ENCODE measurements at places on chromosomes 6 and 20.

- no peak overlapping the region for H3K27ac ChIP-seq
- no peak for DNase-seq
- no peak overlapping the region for H3K4me3 ChIP-seq
These were observed 35.0 kb upstream of the SLC22A16 start for GRCh38 chr6:110511401-110511800.

DNA sequence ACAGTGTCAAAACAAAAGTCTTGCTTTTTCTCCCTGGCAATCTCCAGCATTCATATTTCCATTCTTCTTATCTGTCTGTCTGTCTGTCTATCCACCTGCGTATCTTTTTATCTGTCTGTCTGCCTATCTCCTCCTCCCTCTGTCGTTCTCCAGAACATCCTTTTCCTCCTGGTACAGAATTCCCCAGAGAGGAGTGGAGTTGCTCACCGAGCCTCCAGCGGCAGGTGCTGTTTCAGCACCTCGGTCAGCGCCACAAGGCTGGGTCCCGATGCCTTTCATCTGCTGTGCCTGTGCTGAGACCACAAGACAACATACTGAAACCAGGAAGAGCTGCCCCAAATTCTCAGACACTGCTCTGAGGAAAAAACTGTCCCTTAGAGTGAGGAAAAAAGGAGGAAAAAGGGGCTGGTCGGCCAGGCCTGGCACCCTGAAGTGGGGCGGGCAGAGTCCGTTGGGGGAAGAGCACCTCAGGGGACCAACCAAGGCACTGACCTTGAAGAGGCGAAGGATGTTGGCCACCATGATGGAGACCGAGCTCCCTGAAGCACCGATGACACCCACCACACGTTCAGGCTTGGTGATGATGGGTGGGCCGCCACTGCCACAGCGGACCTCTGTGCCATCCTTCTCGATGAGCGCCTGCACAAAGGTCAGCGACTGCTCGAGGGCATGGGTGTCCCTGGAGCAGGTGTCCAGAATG, 13.3 kb downstream of the GRM4 start:
- peaks cover 31% of the 10 kb centered on the region for H3K27me3 ChIP-seq
- no peak overlapping the region for H3K27ac ChIP-seq
- no peak overlapping the region for H3K4me3 ChIP-seq

- H3K36me3 ChIP-seq, result peaks cover 24% of the 10 kb centered on the region
- DNase-seq, result no peak
- H3K4me3 ChIP-seq, result no peak overlapping the region
- H3K27ac ChIP-seq, result no peak overlapping the region
- H3K27me3 ChIP-seq, result no peaks in the 10 kb centered on the region
- peaks cover 5% of the 10 kb centered on the region for H3K4me1 ChIP-seq
These were observed 17.1 kb downstream of the MYLIP start for GRCh38 chr6:16146028-16146427.

DNA sequence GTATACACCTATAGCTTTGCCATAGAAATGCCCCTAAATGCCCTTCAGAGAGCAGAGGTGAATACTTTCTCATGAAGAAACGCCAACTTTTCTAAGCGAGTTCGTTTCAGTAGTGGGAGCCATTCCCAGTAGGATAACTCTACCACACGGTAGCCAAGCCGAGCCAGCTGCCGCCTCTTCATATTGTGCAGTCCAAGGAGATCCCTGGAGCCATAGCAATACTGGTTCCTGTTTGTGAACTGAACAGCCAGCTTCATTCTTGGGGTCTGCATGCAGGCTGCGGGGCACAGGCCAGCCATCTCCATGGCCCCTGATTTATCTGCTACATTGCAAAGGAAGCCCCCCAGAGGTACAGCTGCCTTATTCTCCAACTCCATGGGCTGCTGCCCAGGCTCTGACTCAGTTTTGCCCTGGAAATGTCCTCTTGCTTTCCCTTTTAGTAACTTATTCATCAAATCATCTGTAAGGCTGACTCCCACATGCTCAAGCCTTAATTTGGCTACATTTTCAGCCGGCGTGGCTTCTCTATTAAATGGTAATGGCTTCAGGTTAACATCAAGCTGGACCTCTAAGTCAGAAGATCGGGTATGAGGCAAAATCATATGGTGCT, 12.8 kb downstream of the FASTKD5 start:
- no peak overlapping the region for H3K27ac ChIP-seq
- H3K4me1 ChIP-seq, result no peaks in the 10 kb centered on the region
- H3K27me3 ChIP-seq, result no peaks in the 10 kb centered on the region
- no peak overlapping the region for H3K4me3 ChIP-seq
- no peak for DNase-seq
- peaks cover 9% of the 10 kb centered on the region for H3K36me3 ChIP-seq

GRCh38 chr20:64139199-64140060, 24.8 kb upstream of the MYT1 start:
- H3K36me3 ChIP-seq, result peaks cover 3% of the 10 kb centered on the region
- H3K4me3 ChIP-seq, result no peak overlapping the region
- DNase-seq, result no peak
- H3K27me3 ChIP-seq, result peaks cover 3% of the 10 kb centered on the region
- peaks cover 31% of the 10 kb centered on the region for H3K4me1 ChIP-seq

- no peaks in the 10 kb centered on the region for H3K36me3 ChIP-seq
- no peak for DNase-seq
- H3K4me1 ChIP-seq, result no peaks in the 10 kb centered on the region
- H3K4me3 ChIP-seq, result no peak overlapping the region
- no peaks in the 10 kb centered on the region for H3K27me3 ChIP-seq
These were observed 10.4 kb upstream of the THBS2 start for GRCh38 chr6:169263836-169264608.
